ENCODE measurements at places on chromosomes 4 and X.

DNA sequence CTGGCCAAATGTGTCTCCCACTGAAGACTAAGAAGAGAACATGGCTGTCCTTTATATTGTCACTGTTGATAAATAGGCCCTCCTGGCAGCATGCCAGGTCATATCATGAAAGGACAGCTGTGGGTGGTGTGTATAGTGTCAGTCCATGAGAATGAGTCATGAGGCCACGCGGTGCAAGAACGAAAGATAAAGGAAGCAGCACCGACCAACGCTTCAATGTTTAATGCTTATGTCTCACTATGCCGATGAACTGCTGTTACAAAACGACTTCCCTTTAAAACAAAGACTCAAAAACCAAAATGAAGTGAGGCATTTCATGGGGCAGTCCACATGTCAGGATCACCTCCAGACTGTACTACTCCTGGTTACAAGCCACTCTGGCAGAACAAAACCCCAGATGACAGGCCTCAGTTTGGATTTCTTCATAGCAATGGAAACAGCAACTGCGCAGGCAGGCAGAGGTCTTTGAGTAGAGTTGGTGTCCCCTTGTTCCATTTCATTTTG is 5.2 kb upstream of the TCEANC start:
- DNase-seq, result no peak

DNA sequence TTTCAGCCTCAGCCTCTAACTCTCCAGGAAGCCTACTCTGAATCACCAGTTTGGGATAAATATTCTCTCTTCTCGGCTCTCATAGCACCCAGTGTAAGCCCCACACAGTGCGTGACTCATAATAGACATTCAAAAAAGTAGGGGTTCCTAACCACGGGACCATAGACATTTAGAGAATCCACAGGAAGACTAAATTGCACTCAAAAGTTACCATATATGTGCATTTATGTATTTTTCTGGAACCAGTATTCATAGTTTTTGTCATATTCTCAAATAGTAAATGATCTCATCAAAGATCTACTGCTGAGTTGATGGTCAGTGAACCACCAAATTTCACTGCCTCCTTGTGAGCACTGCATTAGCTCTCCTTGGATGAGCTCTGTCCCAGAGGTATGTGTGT is 625.7 kb downstream of the SMARCA1 start:
- no peak for DNase-seq

- no peak for DNase-seq
Observed at GRCh38 chrX:118523920-118524319, 28.3 kb downstream of the DOCK11 start.

DNA sequence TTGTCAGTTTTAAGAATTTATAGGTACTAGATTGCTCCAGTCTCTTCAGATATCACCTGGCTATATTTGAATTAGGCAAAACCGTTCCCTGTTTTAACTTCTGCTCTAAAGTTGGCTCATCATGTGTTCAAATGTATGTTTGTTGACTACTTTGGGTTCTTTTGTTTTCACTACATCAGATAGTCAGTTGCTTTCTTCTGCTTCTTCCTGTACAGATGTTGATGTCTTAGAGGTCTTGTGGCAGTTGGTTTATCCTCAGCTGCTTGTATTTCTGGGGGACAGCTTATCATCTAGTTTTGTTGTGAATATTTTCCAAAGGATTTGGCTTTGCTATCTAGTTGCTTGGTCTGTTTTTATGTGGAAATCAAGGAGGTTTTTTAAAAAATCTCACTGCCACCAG is 28.0 kb downstream of the TBC1D19 start:
- no peak for DNase-seq

- DNase-seq, result no peak
Observed at GRCh38 chr4:105637408-105638176, 70.9 kb downstream of the INTS12 start.

GRCh38 chr4:20724915-20725314 is 24.7 kb downstream of the PACRGL start:
- no peak for DNase-seq

DNA sequence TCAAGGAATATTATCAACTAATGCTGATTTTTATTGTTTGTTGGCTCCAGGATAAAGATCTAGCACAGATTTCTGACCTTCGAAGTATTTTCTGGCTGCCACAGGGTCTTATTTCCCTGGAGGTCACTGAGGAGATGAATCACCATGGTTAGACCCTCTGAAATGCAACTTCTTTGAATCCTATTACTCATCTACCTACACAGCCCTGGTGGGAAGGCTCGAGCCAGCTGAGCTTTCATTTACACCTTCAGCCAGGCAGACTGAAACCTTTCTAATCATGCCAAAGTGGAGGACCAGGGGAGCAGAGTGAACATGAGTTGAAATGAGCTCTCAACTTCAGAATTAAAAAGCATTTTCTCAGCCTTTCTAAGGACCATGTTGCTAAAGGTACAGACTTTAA is 130.5 kb downstream of the SMIM20 start:
- no peak for DNase-seq

Data from BJ (cell line).